ENCODE measurements at places on chromosomes 11 and 22.
A peak's percentile ranks its signal among the peaks of the same experiment; 100 is the strongest.

DNA sequence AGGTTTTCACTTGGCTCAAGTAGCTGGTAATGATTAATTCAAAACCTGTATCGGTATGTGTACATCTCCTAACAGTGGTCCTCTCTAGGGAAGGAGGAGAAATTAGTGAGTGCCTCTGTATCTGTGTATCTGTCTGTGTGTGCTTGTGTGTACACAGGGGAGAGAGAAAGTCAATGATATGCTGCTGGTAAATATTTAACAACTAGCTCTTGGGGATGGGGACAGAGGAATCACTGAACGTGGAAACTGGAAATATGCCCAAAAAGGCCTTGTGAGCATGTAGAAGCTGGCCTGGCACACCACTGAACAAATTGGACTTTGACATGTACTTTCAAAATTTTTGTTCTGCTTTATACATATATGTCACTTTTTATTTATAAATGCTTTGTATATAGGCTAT lies 214.0 kb upstream of the SYN3 start:
- no peak for DNase-seq

- DNase-seq = no peak
Measured at GRCh38 chr11:3920148-3920852, 64.8 kb downstream of the STIM1 start.

- no peak for DNase-seq
Measured at GRCh38 chr11:32071811-32072210, 19.1 kb upstream of the RCN1 start.

DNA sequence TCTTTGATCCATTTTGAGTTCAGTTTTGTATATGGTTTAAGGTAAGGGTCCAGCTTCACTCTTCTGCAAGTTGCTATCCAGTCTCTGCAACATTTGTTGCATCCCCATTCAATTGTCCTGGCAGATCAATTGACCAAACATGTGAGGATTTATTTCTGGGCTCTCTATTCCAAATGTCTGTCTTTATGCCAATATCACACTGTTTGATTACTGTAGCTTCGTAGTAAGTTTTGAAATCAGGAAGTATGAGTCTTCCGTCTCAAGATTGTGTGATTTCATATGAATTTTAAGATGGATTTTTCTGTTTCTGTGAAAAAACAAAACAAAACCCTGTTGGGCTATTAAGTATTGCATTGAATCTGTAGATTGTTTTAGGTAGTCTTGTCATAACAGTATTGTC lies 17.0 kb downstream of the APLP2 start:
- DNase-seq = no peak

DNA sequence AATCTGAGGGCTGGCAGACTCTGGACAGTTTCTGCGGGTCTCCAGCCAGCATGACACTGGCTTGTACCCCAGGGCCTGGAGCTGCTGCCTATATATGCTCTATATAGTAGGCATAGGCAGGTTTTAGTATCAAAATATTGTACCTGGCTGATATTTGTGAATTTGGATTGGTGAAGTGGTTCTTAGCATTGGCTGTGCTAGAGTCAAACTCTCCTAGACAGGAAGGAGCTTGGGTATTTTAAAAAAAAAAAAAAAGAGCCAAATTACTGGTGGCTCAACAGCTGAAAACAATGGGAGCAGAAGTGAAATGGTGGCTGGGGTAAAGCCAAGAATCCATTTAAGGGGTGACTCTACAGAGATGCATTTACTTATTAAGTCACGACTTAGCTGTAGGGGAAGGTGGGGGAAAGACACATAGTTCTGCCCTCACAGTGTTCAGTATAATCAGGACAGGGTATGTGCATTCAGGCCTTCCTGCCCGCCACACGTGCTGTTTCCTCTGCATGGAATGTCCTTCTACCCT lies 11.0 kb upstream of the MTFP1 start:
- no peak for DNase-seq

GRCh38 chr22:35840302-35840739 lies 122.6 kb downstream of the APOL5 start:
- peak; percentile 77 for DNase-seq

GRCh38 chr11:86558841-86559240 lies 113.6 kb downstream of the ME3 start:
- DNase-seq = no peak

DNA sequence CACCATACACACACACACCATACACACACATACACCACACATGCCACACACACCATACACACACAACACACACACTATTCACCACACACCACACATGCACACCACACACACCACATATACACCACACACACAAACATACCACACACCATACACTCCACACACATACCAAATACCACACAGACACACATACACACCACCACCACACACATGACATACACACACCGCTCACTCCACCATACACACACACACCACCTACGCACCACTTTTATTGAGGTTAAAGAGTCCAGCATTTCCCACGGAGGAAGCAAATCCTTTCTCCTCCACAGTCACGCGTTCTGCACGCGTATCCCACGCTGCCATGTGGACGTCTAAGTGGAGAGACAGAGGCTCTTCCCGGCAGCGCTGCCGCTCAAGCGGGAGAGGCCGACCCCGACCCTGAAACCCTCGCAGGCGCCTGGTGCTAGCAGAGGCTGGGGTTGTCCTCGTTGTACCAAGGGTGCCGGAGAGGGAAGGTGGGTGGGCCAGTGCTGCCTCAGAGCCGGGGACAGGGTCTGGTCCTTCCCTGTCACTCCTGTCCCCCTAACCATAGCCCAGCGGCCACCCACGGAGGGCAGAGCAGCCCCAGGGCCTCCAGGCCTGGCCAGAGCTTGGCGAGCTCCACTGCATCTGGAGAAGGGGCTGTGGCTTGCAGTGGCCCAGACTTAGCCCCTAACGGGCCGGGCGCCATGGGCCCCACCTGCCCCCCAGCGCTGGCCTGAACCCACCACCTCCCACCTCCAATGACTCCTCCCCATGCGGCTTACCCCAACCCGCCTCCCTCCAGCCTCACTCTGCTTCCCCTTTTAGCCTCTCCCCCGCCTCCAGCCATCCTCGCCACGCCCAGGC lies 1495.0 kb downstream of the BRD1 start:
- no peak for DNase-seq

DNA sequence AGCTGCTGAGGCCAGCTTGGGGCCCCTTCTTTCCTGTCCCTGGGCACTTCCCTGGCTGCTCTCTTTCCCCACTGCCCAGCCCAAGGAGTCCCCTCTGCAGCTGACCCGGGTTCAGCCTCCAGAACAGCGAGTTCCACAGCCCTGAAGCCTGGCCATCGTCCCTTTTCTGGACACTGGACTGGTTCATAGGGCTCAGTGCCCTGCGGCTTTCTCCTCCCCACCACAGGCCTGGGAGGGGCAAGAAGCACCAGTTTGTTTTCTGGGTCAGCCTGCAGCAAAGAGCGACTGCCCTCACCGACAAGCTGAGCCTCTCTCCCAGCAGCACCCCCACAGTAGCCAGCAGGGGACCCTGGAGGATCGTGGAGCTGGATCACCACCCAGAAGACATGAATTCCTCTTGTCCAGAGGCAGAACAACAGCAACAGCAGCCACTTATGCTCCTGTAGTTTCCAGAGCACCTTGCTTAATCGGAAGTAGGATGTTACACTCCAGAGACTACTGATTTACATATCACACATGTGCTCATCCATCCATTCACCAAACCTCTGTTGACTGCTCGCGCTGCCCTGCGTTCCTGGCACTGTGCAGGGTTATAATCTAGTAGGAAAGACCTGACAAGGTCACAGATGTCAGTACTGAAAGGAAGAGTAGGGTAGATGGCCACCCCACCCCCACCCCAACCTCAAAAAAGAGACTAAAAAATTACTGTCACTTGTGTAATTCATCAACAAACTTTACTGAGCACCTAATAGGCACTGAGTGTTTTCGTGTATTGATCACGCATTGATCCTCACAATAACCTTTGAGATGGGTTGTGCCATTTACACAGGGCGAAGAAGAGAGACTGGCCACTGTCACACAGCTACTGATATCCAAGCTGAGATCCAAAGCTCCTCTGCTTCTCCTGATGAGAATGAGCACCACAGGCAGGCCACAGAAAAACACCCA lies 13.0 kb upstream of the CXCR5 start:
- DNase-seq = peak; percentile 51

- DNase-seq = no peak
Measured at GRCh38 chr22:46007848-46008261, 30.9 kb upstream of the WNT7B start.

DNA sequence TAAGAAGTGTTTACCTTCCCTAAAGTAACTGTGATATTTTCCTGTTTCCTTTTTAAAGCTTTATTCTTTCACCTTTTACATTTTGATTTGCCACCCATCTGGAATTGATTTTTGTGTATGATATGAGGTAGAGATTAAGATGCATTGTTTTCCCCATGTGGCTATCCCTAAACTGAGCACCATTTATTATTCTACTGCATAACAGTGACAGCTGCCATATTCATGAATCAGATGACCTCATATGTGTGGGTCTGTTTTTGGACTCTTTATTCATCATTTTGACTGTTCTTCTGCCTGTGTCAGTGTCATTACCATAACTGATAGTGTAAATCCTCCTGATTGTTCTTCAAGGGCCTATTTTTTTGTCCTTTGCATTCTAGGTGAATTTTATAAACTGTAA lies 50.8 kb downstream of the HIPK3 start:
- no peak for DNase-seq

DNA sequence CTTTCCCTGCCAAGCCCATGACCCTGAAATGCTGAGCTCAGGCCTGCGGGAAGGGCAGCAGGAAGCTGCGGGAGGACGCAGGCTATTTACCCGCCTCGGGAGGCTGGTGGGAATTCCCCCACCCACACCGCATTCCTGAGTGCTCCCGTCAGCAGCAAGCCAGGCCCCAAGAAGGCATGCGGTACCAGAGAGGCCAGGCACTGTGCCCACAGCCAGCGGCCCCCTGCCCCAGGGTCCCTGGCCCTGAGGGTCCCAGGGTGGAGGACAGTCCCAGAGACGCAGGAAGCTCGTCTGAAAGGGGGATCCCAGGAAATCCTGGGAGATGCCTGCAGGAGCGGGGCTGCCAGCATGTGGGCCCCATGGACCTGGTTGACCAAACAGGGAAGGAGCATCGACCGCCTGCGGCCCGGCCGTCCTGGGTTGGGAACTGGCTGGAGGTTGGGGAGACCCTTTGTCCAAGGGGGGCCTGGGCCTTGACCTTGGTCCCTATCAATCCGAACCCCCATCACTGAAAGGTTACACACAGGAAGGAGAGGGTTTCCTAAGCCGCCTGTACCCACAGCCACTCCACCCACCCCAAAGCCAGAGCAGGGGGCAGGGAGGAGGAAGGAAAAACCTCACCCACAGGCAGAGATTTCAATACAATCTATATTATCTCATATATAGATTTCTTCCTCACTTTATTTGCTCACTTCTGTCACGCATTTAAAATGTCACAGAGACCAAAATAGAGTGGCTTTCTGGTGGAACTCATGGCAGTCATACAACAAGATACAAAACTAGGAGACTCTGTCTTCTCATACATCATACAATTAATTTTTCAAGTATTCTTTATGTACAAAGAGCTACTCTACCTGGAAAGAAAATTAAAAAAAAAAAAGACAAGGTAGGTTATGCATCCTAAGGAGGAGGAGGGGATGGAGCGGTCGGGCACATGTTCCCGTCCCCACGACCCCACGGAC lies 17.1 kb downstream of the MAFF start:
- no peak for DNase-seq

- DNase-seq = no peak
Measured at GRCh38 chr11:44324749-44325525, 15.0 kb upstream of the ALX4 start.

DNA sequence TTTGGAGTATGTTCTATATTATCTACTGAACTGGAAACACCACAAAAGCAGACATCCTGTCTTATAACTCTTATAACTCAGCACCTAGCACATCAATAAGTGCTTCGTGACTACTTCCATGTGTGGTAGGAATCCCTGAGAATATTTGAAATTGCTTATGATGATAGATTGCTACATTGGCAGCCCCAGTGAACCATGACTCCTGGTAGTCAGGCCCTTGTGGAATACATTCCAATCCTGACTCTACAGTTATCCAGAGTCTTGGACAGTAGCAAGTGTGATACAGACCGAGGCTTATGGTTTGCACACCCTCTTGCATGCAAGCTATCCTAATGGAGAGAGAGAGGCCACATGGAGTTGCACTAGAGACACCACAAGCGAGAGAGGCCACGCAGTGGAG lies 59.5 kb upstream of the PHF21A start:
- DNase-seq = no peak

DNA sequence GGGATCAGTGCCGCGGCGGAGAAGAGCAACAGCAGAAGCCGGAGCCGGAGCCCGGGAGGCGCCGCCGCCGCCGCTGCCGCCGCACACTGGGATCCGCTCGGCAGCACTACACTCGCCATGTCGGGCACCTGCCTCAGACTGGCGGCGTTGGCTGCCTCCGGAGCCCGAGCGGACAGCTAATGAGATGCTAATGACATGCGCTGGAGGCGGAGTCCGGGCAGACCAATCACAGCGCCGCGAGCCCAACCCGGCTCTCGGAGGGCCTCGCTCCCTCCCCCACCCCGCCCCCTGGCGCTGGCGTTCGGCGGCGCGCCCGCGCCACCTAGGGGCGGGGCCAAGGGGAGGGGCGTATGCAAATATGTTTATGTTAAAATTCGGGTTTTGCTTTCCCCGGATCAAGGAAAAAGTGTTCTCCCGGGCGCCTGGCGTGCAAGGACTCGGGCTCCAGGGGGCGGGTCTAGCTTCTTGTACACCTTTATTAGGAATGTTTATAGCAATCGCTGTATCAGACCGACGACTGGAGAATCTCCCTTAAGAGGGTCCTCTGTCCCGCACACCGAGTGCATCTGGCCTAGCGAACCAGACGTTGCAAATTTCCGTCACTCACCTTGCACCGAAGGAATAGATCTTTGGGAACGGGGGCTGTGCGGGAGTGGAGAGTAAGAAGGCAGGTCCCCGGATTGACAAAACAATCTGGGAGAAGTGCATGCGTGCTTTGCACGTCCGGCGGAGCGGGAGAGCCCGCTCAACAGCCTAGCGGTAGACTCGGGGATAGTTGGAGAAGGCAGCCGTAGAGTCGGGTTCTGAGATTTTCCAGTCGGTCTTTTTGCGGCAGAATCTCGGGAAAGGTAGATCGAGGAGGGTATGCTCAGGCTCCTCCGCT lies at the start of gene CADM1:
CADM1 (minus strand) TSS at position 140 of the 883 bp plus-strand sequence.
- peak; percentile 91 for DNase-seq

DNA sequence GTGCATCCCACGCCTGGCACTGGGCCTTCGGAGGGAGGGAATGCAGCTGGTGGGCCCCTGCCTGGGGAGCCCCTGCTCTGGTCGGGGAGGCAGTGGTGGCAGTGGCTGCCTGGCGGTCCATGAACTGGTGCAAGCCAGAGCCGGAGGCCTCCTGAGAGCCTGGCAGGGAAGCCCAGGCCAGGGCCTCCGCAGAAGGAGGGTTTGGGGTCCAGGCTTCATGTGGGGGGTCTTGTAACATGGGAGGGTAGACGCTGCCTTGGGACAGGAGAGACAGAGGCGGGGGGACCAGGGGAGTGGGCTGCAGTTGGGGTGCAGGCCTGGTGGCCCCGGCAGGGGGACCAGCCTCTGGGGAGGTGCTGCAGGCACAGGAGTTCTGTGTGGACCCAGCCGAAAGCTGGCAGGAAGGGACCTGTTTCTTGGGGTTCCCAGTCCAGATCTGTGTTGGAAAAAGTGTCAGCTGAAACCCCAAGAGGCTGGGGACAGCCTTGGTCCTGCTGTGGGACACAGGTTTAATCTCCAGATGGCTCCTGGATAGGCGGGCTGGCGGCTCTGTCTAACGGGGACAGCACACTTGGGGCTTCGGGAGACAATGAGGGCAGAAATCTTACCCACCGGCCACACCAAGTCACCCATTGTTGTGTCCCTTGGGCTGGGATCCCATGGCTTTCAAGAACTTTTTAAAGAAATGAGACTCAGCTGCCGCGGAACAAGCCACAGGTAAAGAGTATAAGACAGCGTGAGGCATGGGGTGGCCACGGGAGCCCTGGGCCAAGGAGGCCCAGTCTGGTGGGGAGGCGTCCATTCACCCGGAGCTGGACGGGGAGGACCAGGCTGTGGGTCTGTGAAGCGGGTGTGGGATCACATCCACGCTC lies 73.5 kb downstream of the KCNQ1 start:
- DNase-seq = no peak
